T-helper 2 cell treated with Interferon-gamma antibody and Interleukin-4, amounts not matched to agents 5 μg/mL and 100 μg/mL, for 36 hours (primary cell): ENCODE measurements at places on chromosomes 1 and 21.
A peak's percentile ranks its signal among the peaks of the same experiment; 100 is the strongest.

- DNase-seq, result no peak
These were observed 214.4 kb downstream of the DAB1 start for GRCh38 chr1:57209495-57209894.

DNA sequence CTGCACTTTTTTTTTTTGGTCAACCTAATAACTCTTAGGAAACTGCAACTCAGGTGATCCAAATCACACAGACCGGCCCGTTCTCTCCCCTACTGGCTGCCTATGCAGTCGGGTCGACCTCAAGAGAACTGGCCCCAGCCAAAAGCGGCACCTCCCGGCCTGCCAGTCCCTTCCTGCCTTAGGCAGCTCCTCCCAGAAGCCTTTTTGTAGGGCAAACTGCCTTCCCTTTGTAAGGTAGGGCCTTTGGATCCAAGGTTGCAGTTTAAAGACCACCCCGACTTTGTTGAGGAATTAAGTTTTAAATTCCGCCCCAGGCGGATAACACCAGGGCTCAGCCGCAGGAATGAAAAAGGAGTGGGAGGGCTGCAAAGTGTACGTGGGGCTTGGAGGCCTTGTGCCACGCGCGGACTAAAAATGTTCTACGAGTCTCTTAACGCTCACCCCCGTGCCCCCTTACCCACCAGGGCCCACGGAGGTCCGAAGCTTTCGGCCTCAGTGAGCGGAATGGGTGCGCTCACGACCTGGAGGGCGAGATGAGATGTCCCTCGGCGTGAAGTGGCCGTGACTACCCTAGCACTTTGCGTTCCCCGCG lies 642 bp upstream of the ST3GAL3 start:
- DNase-seq, result peak; percentile 9

- no peak for DNase-seq
These were observed 1.3 kb downstream of the SLC2A1 start for GRCh38 chr1:42957229-42957879.

DNA sequence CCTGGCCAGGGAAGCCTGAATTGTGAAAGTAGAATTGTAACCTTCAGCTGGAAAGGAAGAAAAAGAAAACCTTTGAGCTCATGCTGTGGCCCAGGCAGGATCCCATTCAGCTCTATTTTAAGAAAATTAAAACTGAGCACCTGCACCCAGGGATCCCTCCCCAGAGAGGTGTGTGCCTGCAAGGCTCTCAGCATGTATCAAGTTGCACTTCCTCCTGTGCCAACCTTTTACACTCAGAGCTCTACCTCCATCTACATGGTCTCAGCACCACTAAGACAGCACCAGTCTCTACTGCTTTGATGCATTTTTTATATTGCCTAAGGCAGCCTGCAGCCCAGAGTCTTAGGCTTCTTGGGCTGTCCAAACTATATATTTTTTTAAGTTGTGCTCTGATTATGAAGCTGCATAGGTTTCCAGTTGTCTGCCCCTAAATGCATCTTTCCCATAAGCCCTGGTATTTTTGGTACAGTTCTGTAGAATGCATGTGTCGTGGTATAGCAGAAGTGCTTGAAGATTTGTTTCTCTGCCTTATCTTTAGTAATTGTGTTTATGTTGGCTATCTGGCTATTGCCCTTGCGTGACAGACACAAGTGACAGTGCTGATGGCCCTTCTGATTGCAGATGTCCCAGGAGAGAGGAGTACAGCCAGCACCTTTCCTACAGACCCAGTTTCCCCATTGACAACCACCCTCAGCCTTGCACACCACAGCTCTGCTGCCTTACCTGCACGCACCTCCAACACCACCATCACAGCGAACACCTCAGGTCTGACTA lies 63.1 kb downstream of the PTPRC start:
- DNase-seq, result no peak

DNA sequence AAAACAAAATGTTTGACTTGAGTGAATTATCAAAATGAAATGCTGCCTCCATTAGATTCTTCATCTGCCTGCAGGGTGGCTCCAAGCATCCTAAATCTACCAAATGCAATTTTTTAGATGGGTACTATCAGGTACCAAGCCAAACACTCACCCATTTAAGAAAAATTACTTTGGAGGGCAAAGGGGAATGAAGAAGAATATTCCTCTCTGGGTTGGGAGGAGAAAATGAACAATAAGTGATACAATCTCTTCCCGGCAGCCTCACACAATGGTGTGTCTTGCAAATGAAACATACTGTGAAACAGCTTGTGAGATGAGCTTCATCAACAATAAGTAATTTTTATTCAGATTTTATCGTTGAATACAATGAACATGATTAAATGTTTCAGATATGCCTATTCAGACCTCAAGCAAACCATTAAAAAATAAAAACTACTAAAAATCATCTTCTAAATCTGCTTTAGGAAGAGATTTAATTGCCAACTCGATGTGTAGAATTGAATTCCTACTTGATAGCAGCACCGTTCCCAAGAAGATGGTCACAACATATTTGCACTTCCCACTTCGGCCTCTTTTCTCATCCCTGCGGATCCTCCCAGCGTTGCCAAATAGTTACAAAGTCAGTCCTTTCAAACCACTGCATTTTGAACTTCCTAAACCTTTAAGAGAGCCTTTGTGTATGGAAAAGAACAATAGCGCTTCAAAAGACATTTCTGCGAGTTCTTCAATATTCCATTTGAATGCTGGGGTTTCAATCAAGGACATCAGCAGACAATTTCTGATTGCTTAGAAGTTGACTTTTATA lies 2.7 kb downstream of the DAB1 start:
- no peak for DNase-seq
